Inflammatory macrophage (primary cell): ENCODE measurements at places on chromosomes 13 and 19.

- DNase-seq: no peak
These were observed 18.8 kb upstream of the GTF2F2 start for GRCh38 chr13:45101327-45102018.

DNA sequence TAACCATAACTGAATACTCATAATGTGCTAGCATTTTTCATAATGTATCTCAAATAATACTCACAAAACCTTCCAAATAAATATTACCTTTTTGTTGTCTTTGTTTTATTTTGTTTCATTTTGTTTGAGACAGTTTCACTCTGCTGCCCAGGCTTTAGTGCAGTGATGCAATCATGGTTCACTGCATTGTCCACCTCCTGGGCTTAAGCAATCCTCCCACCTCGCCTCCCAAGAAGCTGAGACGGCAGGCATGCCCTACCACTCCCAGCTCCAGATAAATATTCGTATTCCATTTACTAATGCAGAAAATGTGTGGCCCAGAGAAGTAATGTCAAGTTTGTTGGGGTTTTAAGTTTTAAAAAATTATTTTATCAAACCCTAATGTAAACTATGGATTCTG is 739.1 kb downstream of the GPC5 start:
- no peak for DNase-seq

- no peak for DNase-seq
These were observed 48.3 kb upstream of the ATP11A start for GRCh38 chr13:112641456-112642089.

DNA sequence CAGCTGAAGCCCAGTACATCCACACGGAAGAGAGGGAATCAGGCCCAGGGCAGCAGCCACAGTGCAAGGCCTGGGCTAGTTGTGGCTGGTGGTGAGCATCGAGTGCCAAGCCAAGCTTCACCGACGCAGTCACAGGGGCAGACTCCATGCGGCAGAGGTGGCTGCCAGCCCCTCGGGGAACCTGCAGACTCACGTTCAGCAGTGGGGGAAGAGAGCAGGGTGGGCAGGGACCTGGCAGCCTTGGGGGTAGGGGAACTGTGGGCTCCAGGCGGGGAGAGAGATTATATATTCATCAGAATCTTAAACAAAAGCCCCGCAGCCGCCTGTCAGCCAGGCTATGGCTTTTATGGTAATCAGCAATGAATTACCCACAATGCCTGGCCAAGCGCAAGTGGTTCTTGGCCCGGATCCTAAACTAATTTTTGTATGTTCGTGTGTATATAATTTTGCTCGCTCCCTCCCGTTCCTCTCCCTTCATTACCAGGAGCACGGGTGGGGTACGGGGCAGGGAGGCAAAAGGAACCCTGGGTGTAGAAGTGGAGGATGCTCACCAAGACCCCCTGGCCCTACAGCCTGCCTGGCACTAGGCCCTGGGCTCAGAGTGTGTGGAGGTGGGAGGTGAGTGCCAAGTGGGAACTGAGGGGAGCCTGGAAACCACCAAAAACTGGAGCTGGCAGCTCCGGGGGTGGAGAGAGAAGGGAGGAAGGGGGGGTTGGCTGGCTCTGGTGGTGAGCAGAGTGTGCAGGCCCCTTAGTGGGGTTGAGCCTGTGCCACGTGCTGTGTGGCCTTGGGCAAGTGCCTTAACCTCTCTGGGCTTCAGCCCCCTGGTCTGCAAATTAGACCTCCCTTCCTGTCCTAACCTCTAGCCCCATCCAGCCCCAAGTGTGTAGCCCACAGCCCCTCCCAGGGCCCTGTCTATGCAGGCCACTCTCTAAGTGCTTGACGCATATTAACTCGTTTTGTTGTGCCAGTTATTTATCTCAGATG is 31.9 kb downstream of the PTPRS start:
- no peak for DNase-seq

DNA sequence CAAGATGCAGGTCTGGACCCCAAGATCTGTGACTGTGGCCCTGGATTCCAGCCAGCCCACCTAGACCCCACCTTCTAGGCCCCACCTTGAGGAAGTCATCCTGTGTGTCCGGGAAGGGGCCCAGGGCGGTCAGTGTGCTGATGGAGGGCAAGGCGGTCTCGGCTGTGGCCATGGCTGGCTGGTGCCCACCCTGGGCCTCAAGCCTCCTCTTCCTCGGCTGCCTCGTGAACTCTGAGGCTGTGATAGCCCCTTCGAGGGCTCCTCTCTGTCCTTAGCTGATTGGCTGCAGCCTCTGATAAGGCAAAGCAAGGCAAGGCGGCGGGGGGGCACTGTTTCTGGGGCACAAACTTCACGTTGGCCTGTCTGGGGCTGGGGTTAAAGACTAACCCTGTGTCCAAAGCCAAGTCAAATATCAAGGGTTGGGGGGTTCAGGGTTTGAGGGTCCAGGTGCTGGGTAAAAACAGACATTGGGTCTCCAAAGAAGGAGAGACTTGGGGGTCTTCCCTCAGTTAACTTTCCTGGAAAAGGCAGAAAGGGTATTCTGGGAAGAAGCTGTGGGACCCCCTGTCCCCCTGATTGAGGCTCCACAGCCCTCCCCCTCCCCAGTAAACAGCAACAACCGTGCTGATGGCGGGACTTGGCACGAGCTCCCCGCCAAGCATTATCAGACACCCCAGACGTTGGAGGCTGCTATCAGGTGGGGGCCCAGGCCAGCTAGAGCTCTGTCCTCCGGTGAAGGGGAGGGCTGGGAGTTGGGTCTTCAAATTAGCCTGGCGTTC is at the start of gene KLF1:
TSS of gene KLF1 (minus strand) at position 233 of the 779 bp plus-strand sequence. CDS start at position 172, 61 bp downstream.
- no peak for DNase-seq

DNA sequence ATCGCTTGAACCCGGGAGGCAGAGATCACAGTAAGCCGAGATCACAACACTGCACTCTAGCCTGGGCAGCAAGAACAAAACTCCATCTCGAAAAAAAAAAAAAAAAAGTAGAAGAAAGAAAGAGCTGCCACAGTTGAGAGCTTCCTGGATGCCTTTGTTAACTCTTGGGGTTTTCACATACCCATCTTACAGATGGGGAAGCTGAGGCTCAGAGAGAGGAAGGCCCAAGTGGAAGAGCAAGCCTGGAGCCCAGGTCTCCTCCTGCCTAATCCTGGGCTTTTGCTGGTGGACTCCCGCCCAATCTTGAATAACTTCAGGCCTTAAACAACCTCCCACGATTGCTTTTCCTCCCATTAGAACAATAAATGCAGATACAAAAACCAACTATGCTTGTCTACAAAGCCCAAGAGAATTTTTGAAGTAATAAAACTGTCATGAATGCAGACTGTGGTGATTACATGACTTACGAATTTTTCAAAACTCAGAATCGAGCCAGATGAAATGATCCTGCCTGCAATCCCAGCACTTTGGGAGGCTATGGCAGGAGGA is 41.7 kb downstream of the LTBP4 start:
- no peak for DNase-seq

DNA sequence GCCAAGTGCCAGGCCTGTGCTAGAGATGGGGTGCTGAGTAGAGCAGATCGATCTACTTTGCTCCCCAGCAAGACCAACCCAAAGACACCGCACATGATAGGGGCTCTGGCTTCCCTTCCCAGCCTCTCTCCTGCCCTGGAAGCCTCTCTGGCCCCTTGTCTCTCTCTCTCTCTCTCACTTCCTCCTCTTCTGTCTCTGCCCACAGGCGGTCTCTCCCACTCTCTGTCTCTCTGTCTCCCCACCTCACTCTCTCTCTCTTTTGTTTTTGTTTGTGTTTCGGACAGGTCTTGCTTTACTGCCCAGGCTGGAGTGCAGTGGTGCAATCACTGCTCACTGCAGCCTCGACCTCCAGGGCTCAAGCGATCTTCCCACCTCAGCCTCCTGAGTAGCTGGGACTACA is 1.3 kb downstream of the SELENOV start:
- no peak for DNase-seq
